ENCODE measurements at places on chromosomes 3 and 15.

DNA sequence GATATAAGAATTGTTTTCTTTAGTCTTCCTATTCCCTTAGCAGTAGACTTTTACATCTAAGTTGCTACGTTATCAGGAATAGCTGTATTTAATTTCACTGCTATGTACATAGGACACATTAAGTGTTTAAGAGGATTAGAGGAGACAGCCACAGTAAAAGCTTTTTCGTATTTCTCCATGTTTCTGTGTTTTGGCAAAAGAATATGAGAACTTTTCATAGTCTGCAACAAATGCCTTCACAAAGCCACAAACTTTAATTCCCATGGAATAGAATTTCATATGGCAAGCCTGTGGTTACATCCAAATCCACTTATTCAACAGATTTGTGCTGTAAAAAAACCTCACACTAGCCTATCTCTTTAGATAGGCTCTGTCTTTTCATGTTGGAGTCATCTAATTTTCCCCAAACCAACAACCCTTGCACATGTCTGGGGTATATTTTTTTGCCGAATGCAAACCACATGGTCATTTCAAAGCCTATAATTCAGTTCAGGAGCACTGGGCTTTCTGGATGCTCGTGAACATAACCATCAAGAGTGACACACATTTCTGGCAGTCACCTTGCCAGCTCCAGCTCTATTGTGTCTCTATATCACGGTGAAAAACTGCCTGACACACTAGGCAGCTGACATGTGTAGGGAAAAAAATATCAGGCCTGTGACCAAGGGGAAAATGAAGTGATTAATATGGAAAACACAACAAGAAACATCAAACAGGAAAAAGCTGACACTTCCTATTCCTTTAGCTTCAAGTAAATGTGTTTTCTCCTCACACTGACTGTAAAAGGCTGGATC, 19.2 kb downstream of the PLD1 start:
- DNase-seq, result no peak

DNA sequence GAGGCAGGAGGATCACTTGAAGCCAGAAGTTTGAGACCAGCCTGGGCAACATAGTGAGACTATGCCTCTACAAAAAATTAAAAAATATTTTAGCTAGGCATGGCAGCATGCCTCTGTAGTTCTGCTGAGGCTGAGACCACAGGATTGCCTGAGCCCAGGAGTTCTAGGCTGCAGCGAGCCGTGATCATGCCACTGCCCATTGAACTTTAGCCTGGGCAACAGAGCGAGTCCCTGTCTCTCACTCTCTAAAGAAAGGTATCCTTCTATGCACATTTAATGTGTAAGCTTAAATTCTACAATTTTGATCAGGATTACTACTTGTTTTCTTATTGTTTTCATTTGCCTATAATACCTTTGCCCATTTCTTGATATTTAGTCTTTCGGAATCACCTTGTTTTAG, 26.8 kb downstream of the GALK2 start:
- DNase-seq, result no peak

DNA sequence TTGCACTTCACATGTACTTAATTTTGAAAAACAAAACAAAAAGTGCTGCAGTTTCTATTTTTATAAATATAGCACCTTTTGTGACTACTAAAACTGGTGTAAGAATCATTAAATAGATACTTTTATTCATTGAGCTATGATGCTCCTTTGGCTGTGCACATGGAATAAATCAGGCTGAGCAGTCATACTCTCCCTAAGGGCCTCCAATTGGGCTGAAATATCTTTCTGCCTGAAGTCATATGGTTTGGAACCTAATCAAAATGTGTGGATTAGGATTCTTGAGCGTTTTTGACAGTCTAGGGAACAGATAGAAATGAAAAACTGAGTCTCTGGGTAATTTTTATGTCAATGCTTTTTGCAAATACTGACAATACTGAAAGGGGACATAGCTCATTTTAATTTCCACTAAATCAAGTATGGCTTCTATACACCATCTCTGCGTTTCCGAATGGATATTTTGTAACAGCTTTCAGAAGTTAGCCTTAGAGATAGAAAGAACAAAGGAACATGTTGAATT, 392.2 kb upstream of the ROBO1 start:
- no peak for DNase-seq

DNA sequence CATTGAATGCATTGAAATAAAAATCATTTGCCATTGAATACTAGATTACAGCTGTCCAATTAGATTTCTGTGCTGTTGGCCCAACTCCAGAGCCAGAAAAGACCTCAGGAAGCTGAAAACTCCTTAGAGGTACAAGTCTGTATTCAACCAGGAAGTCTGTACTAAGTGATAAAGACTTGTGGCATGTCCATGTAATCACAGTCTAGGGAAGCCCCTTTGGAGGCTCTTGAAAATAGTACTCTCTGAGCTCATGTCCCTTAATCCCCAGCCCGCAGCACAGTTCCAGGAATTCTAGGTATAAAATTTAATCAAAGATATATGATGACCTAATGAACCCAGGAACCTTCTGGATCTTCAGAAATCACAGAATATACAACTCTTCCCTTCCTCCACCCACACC, 279.4 kb downstream of the RSL24D1 start:
- no peak for DNase-seq

- no peak for DNase-seq
These were observed 207.1 kb downstream of the PTPRG start for GRCh38 chr3:61768284-61769037.

DNA sequence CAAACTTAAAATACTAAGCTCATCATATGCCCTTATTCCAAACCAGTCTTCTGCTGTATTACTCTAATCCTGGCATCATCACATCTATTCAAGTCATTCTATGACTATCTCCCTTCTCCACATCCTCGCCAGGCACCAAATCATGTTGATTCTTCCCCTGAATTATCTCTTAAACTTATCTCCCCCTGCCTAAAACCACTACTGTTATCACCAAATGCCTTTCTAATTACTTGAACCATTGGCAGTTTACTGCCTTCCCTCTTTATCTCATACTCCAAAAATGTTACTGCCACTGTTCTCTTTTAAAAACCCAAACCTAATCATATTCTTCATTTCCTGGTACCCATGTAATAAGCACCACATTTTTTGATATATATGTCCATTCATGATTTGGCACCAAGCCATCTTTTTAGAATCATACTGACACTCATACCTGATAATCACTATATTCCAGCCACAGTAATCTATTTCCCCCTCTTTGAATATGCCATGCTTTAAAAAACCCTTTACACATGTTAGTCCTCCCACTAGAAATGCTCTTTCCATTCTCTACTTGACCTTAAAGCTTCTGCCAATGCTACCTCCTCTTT, 126.8 kb downstream of the PEAK1 start:
- no peak for DNase-seq

GRCh38 chr3:154310840-154311239, 13.4 kb downstream of the DHX36 start:
- no peak for DNase-seq

DNA sequence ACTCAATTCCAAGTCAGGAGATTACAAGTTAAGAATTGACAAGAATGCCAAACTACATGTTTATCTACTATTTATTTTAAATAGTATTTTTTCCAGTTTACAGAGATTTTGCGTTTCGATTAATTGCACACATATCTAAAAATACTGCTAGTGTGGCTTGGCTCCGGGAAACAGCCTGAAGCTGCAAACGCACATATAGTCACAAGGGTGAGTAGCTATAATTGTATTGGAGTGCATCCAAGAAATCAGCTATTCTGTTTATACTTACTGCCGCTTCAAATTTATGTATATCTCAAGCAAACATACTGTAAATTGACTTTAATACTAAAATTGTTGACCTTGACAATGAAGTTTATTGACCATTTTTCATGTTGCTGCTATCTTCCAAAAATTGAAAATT, 77.0 kb upstream of the PLSCR5 start:
- DNase-seq, result no peak

DNA sequence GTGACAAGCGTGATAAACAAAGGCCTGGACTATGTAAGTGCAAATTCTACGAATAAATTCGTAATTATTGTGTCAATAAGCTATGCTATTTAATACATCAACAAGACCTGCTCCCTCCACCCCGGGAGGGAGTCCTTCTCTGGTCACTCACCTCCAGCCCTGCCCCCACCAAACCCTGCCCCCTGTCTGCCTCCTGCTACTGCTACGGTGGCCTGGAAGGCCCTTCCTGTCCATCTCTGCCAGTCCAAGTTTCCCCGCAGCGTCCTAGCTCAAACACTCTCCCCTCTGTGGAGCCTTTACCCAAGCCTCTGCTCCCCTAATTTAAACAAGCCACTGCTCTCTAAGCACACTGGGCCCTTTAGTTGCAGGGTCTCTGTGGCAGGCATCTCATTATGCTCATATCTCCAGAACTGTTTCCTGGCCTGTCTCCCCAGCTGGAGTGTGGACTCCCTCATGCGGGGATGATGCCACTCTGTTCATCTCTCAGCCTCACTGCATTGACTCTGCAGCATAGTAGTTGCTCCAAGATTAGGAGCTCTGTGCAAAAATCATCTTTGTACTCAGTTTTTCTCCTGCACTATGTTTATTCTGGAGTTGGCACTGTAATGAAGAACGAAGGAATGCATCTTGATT, 241.2 kb downstream of the NTRK3 start:
- no peak for DNase-seq

- no peak for DNase-seq
These were observed 51.0 kb downstream of the NFKBIZ start for GRCh38 chr3:101900316-101900715.

GRCh38 chr3:193605876-193606275, 12.9 kb downstream of the OPA1 start:
- no peak for DNase-seq

- no peak for DNase-seq
These were observed 9.9 kb downstream of the SPCS1 start for GRCh38 chr3:52715714-52716305.

DNA sequence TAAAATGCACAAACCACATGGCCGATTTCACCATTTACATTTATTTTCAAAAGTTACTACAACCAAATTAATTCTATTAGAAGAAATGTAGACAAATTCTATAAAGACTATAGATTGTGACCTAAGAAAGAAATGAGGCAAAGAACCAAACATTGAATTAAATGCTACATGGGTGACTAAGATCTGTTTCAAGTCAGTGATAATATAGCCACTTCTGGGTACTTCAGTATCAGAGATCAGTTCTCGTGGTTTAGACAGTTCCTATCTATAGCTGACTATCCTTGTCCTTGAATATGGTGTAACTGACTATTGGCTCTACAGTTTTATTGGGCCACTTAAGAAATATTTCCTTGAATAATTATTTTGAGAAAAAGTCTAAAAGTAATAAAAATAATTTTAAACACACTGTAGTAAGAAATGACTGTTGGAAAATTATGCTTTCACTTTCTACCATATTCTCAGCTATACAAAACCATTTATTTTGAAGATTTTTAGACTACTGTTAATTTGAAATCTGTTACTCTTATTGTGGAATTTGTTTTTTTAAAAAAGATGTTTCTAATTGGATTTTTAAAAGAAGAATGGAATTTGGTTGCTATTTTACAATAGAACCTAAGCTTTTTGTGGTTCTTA, 14.1 kb downstream of the KCNMB3 start:
- no peak for DNase-seq

DNA sequence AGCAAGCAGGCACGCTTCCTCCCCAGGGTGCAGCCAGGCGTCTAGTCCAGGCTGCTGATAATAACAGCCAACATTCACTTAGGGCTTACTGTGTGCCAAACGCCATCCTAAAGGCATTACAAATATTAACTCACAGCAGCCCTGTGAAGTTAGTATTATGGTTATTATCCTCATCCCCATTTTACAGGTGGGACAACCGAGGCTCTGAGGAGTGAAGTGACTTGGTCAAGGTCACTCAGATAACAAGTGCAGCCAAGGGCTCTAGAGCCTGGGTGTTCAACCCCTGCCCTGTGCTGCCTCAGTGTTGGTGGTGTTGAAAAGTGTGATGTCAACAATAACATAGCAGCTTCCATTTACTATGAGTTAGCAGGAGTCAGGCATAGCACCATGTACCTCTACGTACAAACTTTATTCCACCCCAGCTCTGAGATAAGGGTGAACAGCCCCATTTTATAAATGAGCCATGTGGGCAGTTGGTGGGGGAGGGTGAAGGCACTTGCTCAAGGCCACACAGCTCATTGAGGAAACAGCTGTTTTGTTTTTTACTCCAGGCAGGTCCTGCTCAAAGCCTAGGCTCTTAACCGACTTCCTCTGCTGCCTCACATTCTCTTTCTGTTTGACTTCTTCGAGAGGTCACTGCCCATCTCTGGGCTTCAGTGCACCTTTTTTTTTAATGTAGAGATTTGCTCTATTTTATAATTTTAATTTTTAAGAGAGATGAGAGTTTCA, 24.0 kb upstream of the TRH start:
- DNase-seq, result no peak

DNA sequence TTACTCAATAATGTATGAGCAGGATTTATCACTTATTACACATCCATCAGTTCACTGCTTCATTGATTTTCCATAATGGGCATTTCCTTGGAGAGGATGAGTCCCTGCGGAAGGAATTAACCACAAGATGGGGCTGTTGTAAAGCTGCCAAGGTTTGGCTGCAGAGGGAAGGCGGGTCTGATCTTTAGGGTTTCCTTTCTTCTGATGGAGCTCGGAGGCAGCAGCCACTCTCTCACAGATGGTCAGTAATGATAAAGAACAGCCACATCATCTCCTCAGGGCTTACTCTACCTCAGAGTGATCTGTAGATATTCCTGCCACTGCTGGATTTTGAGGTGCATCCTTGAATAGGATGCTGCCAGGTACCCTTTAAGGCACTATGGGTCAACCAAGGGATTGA, 115.2 kb downstream of the USP13 start:
- DNase-seq, result no peak

DNA sequence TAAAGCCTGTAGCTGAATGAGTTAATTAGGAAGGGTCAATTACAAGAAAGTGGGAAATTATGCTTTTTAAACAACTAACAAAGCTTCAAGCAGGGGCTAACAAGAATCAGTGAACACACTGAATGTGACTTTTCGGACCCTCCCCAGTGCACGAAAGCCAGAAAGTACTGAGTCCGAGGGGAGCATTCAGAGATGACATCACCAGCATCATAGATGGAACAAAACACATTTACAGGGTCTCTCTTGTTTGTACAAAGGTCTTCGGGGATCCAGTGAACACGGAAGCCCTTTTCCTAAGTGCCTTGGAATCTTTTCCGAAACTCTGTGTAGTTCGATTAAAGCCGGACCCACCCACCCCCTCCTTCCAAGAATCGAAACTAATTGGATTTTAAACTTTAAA, 829 bp downstream of the DCP1A start:
- DNase-seq, result no peak

All from NCI-H446 treated with DMSO at 0.1 percent for 48 hours (cell line).